ENCODE measurements at places on chromosomes 12 and 14.
A peak's percentile ranks its signal among the peaks of the same experiment; 100 is the strongest.

GRCh38 chr14:103816991-103817390, 30.4 kb downstream of the PPP1R13B start:
- no peak for DNase-seq

- no peak for DNase-seq
Observed at GRCh38 chr14:77219591-77219990, 38.0 kb downstream of the TMEM63C start.

DNA sequence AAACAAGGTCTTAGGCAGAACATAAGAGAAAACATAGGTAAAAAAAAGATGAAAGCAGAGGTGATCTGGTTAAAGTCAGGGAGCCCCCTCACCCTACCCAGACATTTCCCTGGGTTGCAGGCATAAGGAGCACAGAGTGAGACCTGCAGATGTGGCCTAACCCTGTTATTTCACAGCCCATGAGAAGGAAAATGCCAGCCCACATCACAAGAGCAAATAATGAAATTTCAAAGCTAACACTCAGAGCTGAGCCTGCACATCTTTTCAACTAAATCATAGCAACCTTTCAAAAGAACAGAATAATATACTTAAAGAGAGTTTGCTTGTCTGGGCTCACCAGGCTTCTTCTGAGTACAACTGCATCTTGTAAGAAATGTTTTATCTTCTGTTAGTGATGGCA, 295.4 kb downstream of the RPAP3 start:
- DNase-seq = no peak

- DNase-seq = no peak
Observed at GRCh38 chr14:78986989-78987388, 816.8 kb downstream of the NRXN3 start.

GRCh38 chr12:110015132-110015531, 15.9 kb downstream of the ANKRD13A start:
- no peak for DNase-seq

DNA sequence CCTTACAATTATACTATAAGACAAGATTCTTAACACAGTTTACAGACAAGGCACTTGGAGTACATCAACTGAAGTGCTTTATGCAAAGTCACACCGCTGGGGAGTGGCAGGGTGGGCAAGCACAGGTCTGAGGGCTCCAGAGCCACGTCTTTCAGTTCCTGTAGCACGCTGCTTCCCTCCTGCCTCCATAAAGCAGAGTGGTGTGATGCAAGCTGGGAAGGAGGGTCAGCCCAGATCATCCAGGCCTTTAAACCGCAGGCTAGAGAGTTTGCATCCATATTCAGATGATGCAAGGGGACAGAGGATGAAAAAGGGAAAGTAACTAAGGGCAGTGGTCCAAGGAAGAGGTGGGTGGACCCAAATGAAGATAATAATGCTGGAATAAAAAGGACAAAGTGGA, 132.6 kb downstream of the ITPR2 start:
- DNase-seq = no peak

- no peak for DNase-seq
Observed at GRCh38 chr12:80321653-80322052, 122.4 kb upstream of the PTPRQ start.

GRCh38 chr12:29816874-29817725, 33.4 kb upstream of the TMTC1 start:
- no peak for DNase-seq

DNA sequence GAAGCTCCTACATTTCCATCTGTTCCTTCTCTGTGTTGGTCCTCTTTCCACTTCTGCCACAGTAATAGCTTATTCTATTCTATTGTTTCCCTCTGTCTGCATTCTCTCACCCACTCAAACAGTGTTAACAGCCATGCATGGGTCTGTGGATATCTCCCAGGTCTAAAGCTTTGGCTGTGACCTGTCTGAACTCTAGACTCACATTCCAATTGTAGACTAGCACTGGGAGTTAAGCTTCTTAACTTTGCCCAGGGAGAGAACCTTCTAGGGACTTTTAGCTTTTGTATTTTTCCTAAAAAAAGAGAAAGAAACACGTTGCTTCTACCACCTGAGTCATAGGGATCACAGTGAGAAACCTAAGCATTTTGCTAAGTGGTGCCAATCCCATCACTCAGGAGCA, 36.7 kb downstream of the PTPRR start:
- no peak for DNase-seq

DNA sequence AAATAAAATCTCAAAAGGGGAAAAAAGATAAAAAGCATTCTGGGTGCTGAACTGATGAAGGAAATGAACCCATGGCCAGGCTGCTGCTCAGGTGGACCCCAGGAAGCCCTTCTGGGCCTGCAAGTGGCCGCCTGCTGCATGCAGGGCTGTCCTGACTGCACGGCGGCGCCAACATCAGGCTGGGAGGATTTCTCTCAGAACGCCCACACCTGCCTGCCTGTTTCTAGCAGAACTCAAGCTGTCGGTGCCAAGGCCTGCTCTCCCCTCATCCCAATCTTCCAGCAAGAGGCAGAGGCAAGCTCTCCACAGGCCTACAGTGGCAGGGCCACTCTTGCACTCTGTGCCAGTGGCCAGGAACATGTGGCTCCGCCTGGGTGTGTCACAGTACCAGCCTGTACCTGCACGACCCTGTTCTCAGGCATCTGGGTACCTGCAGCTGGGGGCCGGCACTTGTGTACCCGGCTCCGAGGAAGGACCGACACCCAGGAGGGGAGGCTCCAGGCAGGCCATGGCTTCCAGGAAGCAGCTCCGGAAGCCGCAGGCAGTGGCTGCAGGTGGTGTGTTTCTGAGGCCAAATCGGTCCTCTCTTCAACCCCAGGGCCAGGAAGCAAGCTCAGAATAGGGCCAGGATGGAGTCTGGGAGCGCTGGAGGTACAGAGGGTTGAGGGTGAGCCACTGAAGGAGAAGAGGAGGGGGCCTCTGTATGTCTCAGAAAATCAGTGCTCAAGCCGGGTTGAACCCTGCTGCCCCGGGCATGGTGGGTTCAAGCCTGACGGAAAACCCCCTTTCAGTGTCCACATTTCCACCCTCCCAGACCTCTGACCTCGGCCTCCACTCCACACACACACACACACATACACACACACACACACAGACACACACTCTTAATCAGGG, 2.5 kb upstream of the INF2 start:
- DNase-seq = peak; percentile 55

DNA sequence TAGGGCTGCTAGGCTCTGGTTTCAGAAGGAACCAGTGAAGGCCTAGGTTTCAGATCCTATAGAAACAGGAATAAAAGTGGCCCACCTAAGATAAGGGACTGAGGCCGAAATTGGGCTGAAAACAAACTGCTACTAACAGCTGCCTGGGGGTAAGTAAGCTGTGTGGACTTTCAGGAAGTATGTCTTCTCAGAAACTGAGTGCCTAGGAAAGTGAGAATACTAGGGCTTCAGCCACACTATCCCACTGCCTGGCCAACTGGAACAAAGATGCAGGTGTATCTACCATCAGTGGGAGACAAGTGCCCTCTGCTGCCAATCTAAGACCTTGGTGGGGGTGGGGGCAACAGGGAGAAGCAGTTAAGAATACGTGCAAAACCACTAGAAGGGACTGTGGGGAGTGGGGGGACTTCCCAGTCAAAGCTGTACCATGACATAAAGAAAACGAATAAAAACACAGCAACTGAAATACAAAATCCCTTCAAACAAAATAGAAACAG, 82.5 kb downstream of the MED13L start:
- DNase-seq = no peak

DNA sequence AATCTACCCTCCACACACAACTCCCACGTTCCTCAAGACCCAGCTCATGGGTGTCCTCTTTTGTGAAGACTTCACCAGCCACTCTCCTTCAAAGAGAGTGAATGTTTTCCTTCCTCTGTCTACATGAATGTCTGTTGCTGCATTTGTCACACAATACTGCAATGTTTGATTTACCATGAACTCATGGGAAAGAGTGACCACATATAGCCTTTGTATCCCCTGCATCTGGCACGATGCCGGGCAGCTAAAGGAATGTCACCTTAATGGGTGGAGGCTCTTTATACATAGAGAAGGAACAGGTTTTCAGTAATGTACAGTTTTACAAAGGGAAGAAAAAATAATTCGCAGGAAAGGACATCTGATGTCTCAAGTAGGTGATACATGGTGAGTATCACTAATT, 12.1 kb upstream of the BCDIN3D start:
- DNase-seq = no peak

- no peak for DNase-seq
Observed at GRCh38 chr12:59768031-59768430, 172.2 kb downstream of the SLC16A7 start.

- DNase-seq = no peak
Observed at GRCh38 chr12:124370384-124370783, 75.5 kb downstream of the RFLNA start.

- no peak for DNase-seq
Observed at GRCh38 chr12:54975875-54976274, 8.7 kb downstream of the TESPA1 start.

DNA sequence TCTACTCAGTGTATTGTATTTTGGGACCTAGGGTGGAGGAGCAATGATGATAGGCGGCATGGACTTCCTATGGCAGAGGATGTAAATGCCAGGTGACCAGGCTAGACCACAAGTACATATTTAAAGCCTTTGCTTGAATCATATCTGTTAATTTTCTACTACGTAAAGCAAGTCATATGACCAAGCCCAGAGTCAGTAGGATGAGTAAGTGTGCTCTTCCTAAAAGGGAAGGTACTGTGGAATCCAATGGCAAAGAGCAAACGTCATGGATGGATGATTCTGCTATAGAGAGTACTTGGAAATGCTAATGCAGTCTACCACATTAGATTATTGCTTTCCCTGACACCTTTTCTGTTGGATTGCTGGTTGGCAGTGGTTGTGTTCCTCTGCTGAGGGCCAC, 16.8 kb downstream of the GPATCH2L start:
- DNase-seq = peak; percentile 6

- no peak for DNase-seq
Observed at GRCh38 chr12:69274861-69275260, 35.5 kb downstream of the CPSF6 start.

DNA sequence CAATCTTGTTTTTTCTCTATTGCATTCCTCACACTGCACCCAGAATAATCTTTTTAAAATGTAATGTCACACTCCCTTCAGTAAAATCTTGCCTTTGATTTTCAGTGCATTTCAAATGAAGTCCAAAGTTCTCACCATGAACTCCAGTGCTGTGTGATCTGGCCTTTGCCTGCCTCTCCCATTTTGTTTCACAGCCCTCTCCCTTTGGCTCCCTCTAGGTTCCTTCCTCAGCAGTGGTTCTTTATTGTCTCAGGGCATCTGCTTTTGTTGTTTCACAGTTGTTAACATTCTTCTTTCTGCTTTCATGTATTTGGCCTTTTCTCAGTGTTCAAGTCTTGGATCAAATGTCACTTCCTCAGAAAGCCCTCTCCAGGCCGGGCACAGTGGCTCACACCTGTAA, 84.5 kb upstream of the AMN1 start:
- peak; percentile 29 for DNase-seq

DNA sequence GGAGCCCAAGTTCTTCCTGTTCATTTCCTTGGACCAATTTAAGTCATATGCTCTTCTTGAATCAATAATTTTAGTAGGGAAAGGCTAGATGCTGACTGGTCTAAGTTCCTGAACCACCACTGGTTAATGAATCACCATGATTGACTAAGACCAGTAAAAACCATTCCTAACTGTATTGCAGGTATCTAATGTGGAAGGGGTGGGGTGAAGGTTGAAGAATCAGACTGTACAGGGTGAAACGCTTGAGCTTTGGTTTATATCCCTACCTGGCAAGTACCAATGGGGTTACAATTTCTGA, 100.1 kb downstream of the DYRK2 start:
- DNase-seq = peak; percentile 36

DNA sequence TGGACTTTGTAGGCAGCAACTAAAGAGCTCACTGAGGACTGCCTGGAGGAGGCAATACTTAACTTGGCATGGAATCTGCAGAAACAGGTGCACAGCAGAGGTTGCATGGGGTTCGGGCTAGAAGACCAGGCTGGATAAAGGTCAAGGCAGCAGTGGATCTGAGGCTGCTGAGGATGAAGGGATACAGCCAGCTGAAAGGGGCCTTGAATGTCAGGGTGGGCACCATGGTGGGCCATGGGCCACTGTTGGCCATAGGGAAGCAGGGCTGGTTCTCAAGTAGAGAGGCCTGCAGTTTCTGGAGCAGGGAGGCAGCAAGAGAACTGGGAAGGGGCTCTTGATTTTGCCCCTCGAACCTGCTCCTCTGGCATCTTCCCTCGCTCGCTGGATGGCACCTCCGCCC, 55.5 kb downstream of the C14orf132 start:
- no peak for DNase-seq

DNA sequence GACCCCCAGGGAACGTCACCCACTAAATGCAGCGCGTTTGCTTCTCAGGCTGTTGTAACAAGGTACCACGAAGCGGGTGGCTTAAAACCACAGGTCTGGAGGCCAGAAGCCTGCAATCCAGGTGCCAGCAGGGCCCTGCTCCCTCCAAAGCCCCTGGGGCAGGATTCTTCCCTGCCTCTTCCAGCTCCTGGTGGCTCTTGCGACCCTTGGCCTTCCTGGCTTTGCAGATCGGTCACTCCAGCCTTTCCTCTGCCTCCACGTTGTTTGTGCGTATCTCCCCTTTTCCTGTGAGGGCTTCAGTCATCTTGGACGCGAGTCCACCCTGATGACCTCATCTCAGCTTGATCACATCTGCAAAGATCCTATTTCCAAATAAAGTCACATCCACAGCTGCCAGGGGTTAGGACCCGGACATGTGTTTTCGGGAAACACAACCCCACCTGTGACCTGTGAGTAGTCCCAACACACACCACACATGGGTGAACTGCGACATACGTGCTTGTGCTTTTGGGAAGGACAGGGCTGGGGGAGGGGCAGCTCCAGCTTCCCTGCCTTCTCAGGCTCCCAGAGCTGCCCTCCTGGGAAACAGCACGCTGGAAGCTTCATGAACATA, 114.5 kb upstream of the NCOR2 start:
- peak; percentile 30 for DNase-seq

- no peak for DNase-seq
Observed at GRCh38 chr14:91402348-91402747, 15.3 kb downstream of the CCDC88C start.

GRCh38 chr12:119180380-119181040, 1.8 kb downstream of the HSPB8 start:
- no peak for DNase-seq

- DNase-seq = no peak
Observed at GRCh38 chr14:50928002-50928635, 16.2 kb downstream of the PYGL start.

GRCh38 chr12:13576935-13577500, 380.5 kb downstream of the EMP1 start:
- no peak for DNase-seq

- DNase-seq = no peak
Observed at GRCh38 chr14:96938946-96939345, 141.8 kb downstream of the VRK1 start.

GRCh38 chr14:66758031-66758613, 250.2 kb downstream of the GPHN start:
- DNase-seq = no peak
